ENCODE measurements at places on chromosomes 6 and 20. TPM values are rescaled to one million over a fixed set of nuclear protein-coding genes. Genes with fewer than 3 reads are reported as not detected.

Gene OVOL2
- 0.35 TPM for total RNA-seq

Gene CD93
- total RNA-seq, result not detected

Gene ADGRB3
- not detected for total RNA-seq

Gene TINAG
- total RNA-seq, result 0.14 TPM

Gene ZSCAN31
- total RNA-seq, result 1.2 TPM

Gene OPN5
- not detected for total RNA-seq

Gene SIRPB2
- not detected for total RNA-seq

Gene RSPH9
- 0.29 TPM for total RNA-seq

Gene TRIM31
- 0.69 TPM for total RNA-seq

Data from A549 treated with dexamethasone at 1 μM for 4 hours (cell line).